SK-N-DZ (cell line): ENCODE measurements at places on chromosomes 4 and X.

DNA sequence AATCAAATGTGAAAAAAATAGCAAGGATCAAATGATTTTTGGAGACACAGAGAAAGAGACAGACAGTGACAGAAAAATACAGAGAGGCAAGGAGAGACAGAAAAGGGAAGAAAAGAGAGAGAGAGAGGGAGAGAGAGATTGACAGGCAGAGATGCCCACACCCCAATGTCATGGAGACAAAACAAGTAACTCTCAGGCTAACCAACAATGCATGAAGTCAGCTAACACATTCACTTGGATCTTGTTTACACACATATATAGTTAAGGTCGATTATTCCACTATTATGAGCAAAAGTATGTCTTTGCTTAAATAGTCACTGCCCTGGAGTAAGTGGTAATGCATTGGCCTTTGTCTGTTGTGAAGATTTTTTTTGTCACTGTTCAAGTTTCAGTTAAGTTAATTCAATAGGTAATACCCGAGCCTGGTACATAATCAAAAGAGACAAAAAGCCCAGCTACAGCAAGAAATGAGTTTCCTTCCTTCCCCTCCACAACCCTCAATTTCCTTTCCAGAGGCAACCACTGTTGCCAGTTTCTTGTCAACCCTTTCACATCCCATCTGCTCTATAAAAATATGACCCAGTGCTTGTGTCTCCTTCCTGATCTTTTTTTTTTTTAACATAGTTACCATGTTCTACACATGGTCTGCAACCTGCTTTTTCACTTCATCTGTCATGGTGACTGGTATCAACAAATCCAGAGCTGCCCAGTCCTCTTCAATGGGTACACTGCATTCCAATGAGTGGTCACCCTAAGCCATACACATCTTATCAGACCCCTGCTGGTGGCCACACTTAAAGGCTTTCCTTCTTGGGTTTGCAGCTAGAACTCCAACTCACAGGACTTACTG, 52.1 kb downstream of the PROM1 start:
- DNase-seq: no peak

- no peak for DNase-seq
Measured at GRCh38 chr4:165866019-165866650, 6.9 kb upstream of the TLL1 start.

GRCh38 chr4:8170341-8170740, 11.7 kb upstream of the ABLIM2 start:
- no peak for DNase-seq

DNA sequence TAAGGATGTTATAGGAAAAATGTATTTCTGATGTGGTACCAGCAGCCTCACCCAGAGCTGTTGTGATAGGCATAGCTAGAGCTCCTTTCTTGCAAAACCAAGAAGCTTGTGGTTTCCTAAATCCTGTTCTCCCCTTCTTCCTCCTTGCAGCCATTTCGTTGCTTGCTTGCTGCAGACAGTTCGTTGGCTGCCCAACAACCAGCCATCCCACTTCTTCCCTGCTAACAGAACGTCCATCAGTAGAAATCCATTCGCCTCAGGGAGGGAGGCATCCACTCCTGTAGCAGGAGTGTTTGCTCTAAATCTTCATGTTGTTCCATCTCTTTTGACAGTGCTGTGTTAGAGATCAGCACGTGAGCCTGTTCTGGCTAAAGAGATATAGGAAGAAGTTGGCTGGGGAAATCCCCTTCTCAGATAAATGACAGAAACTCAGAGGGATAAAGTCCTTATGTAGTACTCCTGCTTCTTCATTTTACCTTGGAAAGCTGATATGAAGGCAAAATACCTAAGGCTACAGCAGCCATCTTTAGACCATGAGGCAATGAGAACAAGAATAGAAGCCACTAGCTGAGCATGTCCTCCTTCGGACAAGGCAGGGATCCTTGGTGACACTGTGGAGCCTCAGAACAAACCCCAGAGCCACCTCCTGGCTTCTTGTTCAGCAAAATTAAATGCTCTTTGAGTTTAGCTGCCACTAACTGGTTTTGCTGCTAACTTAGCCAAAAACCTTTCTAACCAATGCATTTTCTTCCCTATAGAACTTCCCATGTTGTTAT, 68.4 kb upstream of the RELL1 start:
- no peak for DNase-seq

DNA sequence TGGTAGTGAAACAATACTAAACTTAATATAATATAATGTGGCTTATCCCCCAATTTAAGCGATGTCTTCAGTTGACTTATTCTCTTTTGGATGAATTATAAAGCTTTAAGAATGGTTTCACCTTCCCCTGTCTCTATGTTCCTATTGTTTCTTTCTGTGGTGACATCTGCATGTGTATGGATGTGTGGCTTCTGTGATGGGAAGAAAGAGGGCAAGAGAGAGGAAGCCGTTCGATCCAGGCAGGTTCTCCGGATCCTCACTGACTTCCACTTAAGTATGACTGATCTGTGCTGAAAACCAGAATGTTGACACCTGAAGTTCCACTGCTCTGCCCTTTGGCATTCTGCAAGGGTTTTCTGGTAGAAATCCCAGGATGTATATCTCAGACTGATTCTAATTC, 1150.8 kb downstream of the STPG2 start:
- no peak for DNase-seq

DNA sequence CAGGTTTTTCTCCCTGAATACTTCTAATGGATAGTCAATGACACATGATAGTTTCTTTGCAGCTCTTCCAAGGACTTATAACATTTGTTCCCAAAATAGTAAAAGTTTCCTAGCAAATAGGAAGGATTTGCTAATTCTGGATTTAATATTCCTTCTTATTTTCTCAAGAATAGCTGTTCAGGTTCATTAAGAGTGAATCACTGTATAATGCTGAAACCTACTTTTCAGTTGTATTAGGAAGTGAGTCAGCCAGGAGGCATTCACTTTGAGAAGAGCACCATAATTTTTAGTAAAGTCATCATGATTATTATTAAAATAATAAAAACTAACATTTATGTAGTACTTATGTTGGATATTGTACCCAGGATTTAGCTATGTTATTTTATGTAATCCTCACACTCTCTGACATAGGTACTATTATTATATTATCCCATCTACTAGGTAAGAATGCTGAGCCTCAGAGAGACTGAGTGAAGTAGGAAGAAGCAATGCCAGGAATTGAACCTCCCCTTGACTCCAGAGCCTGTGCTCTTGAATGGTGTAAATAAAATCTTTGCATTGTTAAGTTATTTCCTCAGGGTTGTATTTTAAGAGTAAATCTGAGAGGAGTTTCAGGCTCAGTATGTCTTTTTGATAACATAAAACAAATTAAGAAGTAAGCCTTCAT, 114.8 kb downstream of the REELD1 start:
- no peak for DNase-seq

GRCh38 chr4:8538703-8539567, 41.3 kb upstream of the GPR78 start:
- no peak for DNase-seq

DNA sequence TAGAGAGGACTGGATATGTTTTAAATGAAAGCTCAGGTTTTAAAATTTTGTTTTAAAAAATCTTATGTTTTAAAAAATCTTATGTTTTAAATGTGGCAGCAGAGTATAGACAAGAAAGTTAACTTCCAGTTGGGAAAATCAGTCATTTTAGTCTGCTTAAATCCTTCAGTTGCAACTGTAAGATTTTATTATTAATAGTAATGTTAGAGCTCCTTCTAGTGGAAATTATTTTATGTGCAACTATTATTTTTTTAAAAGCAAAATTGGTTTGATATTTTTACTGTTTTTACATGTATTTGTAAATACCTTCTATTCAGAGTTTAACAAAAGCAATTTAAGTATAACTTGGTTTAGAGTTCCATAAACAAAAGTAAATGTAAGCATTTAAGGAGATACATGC, 8.5 kb upstream of the NUDT6 start:
- no peak for DNase-seq

- no peak for DNase-seq
Measured at GRCh38 chr4:91502365-91502764, 801.4 kb upstream of the GRID2 start.

DNA sequence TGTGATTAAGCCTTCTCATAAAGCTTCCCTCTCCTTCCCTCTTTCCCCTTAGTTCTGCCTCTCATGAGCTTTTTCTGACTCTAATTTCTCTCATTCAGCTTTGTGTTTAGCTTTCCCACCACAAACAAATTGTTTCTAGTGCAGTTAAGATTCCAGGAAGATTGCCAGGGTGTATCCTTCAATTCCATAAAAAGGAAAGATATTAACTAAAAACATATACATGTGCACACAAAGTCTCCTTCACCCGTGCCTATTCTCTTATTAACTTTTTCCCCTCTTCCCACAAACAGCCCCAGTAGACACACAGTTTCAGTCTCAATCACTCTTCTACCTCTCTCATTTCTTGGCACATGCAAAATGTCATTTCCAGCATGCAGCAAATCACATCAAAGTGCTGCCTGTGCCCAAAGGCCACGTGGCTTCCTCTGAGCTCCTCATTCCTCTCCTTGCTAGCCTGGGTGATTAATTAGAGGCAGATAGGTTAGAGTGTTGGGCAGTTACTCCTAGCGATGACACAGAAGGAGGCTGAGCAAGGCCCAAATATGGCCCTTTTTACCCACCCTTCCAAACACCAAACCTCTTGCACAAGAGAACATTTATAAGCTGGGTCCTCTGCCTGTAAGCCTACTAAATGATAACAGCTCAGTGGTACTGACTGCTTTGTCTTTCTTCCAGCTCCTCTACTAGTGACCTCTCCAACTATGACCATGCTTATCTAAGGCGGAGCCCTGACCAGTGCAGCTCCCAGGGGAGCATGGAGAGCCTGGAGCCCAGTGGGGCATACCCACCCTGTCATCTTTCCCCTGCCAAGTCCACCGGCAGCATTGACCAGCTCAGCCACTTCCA, 159.6 kb downstream of the SOWAHB start:
- DNase-seq: no peak

DNA sequence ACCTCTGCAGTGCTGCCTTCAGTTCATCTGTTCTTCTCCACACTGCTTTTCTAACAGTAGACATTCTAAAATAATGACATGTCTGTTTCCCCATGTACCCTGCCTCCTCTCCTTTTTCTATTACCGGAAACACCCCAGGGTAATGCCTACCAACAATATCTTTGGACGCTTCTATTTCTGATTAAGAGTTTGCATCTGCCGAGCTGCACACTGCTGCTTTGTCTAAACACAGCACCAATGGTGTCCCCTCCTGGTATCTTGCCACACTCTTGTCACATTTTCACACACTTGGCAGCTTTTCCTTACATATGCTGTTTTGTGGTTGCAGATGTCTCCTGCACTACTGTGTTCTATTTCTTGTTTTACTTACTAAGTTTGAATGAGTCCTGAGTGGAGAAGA, 288.8 kb downstream of the GRIA2 start:
- DNase-seq: no peak

DNA sequence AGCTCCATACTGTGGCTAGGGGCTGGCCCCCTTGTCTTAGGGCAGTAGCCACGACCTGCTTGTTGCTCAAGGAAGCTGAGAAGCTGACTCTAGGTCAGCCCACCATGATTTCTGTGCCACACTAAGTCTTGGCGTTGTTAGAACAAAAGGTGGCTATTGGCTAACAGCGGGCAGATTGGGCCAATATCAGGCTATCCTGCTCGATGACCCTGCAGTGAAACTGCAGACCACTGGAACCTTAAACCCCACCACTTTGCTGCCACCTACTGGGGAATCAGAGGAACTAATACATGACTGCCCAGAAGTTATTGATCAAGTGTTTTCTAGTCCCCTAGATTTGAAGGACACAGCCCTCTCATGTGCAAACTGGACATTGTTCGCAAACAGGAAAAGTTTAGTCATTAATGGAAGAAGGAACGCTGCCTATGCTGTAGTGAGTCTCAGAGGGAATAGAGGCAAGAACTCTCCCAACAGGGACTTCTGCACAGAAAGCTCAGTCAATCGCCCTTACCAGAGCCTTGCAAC, 17.0 kb upstream of the PAPSS1 start:
- DNase-seq: peak; percentile 64

GRCh38 chrX:30495468-30495867, 82.1 kb downstream of the TASL start:
- no peak for DNase-seq

- no peak for DNase-seq
Measured at GRCh38 chr4:78863254-78863869, 75.9 kb downstream of the PAQR3 start.

GRCh38 chr4:25343671-25344070, 31.1 kb downstream of the ZCCHC4 start:
- no peak for DNase-seq

- no peak for DNase-seq
Measured at GRCh38 chrX:107701493-107702121, 73.3 kb downstream of the PRPS1 start.

- no peak for DNase-seq
Measured at GRCh38 chr4:7055990-7056325, 11.9 kb downstream of the GRPEL1 start.

- DNase-seq: peak; percentile 66
Measured at GRCh38 chr4:145936997-145937901, 1.4 kb downstream of the ZNF827 start.

DNA sequence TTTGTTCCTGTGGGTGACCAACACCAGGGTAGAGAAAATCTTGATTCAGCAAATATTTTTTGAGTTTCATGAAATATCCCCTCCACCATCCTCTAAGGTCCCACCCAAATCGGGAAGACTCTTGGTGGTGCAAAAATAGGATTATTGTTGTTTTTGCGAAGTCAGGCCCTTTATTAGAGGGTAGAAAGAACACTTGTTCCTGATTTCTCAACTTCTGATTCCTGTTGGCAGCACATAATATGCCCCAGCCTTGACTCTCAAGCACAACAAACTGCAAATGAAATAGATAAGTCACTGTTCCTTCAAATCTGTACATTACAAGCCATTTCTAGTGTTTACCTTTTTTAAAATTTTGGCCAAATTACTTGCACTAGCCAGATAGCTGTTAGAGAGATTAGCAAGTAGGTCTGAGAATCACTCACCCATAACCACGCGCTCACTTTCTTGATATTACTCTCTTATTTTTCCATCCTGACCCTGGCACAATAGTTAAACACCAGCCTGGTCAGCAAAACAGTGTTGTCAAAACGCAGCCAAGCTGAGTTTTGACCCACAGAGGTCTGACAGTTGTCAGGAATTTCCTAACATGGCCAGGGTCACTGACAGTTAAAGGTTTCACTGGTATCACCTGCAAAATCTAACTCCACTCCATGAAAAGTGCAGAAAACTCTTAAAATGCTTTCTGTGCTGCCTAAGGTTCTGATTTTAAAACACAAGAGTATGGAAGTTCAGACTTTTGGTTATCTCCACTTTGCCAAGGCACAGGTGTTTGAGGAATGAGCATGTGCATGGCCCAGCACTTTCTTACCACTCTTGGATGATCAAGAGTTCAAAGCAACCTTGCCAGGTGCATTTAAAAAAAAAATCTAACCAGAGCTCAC, 69.8 kb downstream of the RBM47 start:
- DNase-seq: no peak
